ENCODE measurements at places on chromosomes 16 and 17.

GRCh38 chr17:2386400-2387085 is 14.3 kb downstream of the MNT start:
- no peak for DNase-seq

GRCh38 chr16:53334581-53334980 is 99.7 kb upstream of the RBL2 start:
- no peak for DNase-seq

GRCh38 chr17:79529661-79530081 is 81.2 kb downstream of the RBFOX3 start:
- no peak for DNase-seq

DNA sequence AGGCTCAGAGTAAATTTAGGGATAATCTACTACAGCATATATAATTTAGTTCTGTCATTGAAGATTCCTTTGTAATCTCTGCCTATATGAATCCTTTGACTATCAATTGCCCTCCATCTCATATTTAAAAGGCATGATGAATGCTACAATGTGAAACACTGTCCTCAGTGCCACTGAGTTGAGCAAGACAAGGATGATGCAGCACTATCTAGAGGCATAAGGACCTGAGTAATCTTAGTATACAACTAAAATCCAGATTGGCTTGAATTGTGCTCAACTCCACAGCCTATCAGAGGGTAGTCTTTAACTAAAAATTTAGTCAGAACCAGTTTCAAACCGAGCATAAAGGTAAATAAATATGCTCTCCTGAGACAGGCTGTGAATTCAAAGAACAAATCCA is 11.6 kb upstream of the STRADA start:
- DNase-seq = no peak

DNA sequence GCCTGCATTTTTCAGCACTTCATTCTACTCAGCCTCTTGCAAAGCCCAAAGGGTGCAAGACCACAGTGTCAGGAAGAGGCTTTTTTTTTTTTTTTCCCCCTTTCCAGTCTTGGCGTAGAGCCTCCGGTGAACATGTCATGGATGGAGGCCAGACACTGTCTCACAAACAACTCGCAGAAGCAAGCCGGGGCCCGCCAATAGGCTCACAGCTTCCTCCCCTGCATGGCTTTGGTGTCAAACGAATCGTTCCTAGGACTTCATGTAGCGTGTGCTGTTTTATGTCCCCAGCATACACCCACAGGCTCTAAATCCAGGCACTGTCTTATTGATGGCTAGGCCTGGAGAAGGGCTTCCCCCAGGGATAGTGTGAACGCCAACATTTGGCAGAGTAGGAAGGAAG is 457.7 kb upstream of the MAF start:
- no peak for DNase-seq

DNA sequence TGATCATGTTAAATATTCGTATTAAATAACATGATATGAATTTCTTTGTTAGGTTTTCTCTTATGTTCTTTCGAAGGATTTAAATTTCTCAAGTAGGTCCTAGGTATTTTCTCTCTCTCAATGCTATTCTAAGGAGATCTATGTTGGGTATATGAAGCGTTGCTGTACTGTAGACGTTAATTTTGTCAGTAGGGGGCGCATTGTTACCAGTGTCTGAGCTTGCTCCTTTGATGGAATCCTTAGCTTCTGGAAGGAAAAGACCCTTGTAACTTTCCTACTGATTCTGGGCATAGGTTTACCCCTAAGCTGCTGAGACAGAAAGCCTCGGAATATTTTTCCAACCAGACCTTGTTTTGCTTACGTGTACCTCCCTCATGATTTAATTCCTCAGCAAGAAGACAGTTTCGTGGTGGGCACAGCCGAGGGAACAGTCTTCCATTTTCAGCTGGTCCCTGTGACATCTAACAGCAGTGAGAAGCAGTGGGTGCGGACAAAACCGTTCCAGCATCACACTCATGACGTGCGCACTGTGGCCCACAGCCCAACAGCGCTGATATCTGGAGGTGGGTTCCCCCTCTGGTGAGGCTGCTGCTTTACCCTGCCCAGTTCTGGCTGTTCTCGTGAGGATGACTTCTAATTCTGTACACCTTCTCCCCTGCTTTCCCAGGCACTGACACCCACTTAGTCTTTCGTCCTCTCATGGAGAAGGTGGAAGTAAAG is 17.9 kb downstream of the UTP4 start:
- DNase-seq = peak; percentile 79

- no peak for DNase-seq
These were observed 1.6 kb downstream of the UBE2Z start for GRCh38 chr17:48909783-48910182.

Data from CD4-positive, alpha-beta T cell treated with Interleukin-17A for 1 hour (primary cell).